ENCODE measurements at places on chromosomes 2 and 18.

DNA sequence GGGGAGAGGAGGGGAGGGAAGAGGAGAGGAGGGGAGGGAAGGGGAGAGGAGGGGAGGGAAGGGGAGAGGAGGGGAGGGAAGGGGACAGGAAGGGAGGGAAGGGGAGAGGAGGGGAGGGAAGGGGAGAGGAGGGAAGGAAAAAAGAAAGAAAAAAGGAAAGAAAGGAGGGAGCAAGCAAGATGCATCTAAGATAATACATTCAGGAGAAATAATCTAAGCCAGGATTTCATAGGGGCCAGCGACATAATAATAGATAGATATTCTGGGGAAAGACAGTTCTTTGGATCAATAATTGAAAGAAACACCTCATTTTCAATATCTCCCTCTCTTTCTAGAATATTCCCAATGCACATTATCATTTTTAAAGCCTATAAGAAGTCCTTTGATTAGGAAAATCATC is 328.9 kb upstream of the ID2 start:
- no peak for DNase-seq

GRCh38 chr2:199940373-199940772 is 14.9 kb downstream of the TYW5 start:
- no peak for DNase-seq

GRCh38 chr18:55641486-55641885 is 53.5 kb upstream of the TCF4 start:
- no peak for DNase-seq

- DNase-seq, result no peak
These were observed 5.1 kb upstream of the DNAJC5G start for GRCh38 chr2:27270131-27270530.

DNA sequence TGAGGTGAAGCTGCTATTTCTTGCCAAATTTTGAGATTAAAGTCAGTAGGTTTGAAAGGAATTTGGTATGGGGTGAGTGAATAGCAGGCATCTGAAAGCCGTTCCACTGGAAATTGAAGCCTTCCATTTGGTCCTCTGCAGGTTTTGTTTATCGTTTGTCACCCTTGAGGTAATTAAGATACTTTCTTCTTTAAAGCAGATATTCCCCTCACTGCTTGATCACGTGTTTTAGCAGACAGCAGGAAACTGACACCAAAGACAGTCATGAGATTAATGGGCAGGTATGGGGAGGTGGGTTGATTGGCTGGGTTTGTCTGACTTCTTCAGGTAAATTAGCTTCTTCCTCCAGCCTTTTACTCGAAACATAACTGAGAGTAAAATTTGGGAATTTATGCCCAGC is 10.7 kb downstream of the LPIN1 start:
- DNase-seq, result no peak

Data from activated CD4-positive, alpha-beta T cell treated with anti-CD3 and anti-CD28 coated beads, Interleukin-2, amount 50 U/mL, for 1 hour (primary cell).